ENCODE measurements at places on chromosomes 7 and 10.

DNA sequence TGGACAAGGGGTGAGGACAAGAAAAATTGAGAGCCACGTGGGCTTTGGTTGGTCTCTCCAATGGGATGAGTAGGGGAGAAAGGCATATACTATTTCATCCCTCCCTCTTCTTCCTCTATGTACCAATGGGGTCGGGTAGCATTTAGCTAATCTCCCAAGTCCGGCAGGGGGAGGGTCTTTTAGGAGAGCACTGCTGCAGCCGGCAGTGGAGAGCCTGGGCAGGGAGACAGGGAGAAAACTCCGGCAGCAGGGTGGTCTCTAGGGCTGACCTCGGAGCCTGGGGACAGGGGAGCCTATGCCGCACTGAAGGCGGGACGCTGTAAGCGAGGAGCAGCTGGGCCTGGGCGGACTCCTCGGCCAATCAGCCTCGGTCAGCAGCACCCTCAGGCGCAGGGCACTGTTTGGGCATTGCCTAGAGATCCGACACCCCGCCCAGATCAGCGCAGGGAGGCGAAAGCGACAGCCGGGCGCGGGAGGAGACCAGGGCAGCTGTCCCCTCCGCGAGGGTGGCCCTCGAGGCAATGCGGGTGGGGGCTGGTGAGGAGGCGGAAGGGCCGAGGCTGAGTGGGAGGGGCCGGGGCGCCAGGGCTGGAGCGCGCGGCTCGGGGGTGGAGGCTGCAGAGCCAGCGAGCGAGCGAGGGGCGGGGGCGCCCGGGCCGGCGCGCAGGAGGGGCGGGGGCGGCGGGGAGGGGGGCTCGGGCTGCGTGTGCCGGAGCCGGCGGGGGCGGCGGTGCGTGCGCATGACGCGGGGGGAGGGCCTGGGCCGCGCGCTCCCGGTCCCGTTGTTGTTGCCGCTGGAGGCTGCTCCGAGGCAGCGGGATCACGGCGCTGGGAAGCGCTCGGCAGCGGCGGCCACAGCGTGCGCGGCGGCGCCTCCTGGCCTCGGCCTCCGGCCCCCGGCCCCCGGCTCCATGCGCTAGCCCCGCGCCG lies at the start of gene AGAP3:
Gene AGAP3, plus strand, starts transcription at position 785 of the 930 bp plus-strand sequence. CDS start 267 bp downstream, outside the sequence.
- peak; percentile 76 for DNase-seq

GRCh38 chr10:101749047-101750016 lies 26.6 kb downstream of the FGF8 start:
- DNase-seq, result no peak

- no peak for DNase-seq
These were observed 10.6 kb downstream of the AP3M1 start for GRCh38 chr10:74139981-74140380.

GRCh38 chr10:108363576-108363975 lies 1199.1 kb upstream of the SORCS1 start:
- DNase-seq, result no peak

GRCh38 chr10:70804421-70804808 lies 11.3 kb upstream of the SGPL1 start:
- no peak for DNase-seq

GRCh38 chr7:20574784-20575720 lies 40.4 kb upstream of the ABCB5 start:
- no peak for DNase-seq

- no peak for DNase-seq
These were observed 31.2 kb downstream of the BMPER start for GRCh38 chr7:33936503-33936902.

DNA sequence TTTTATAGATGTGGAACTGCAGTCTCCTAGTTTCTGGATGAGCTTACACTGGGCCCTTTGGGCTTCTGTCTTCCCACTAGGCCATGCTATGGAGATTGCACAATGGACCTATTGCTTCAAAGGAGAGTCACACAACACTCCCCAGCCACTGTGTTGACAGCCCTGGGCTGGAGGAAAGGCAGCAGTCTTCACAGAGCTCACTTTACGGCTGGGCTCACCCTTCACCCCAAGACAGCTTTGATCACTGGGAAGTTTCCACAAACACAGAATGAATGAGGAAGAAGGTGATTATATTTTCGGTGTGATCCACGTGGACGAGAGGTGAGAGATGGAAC lies 92.7 kb upstream of the GDF10 start:
- DNase-seq, result no peak

DNA sequence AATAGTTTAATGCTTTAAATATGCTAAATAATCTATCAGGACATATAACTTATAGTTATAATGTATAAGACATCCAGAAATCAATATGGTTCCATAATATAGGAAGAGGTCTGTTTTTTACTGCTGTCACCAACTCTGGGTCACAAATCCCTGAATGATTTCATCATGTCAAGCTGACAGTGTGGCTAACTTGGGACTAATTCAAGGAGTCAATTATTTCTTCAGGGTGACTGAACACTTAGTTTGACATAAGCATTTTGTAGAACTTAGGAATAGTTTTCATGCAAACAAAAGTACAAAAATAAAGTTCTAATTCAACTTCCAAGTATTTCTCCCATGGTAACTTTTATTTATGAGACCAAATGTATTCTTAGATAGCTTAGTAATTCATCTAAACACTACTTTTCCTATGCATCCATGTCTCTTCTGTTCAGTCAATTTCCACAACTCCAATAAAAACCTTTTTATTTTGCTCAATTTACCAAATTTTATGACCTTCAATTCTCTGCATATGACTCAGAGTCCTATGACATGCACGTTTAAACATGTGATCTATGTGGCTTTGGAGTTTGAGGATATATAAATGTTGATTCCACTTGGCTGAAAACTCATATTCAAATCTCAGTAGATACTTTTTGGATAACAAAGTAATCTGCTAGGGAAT lies 40.3 kb upstream of the GNAT3 start:
- DNase-seq, result no peak

DNA sequence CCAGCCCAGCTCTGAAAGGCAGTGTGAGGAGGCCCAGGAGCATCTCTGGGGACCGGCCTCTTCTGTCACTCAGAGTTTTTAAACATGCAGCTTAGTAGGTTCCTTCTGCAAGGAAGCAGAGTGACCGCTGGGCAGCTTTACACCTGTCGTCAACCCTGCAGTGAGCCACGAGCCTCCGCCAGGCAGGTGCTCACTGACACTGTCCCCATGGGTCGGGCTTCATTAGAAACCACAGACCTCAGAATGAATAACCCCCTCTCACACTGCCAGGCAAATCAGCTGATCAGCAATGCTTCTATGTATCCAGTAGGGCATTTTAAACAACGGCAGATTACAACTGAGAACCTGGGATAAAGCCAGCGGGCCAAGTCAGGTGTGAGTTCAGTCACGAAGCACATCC lies 106.1 kb downstream of the MAD1L1 start:
- no peak for DNase-seq

GRCh38 chr7:7653593-7654187 lies 13.1 kb downstream of the UMAD1 start:
- no peak for DNase-seq

GRCh38 chr7:24319209-24319608 lies 35.2 kb downstream of the NPY start:
- no peak for DNase-seq

GRCh38 chr10:93199191-93199751 lies 125.6 kb downstream of the CYP26A1 start:
- no peak for DNase-seq

DNA sequence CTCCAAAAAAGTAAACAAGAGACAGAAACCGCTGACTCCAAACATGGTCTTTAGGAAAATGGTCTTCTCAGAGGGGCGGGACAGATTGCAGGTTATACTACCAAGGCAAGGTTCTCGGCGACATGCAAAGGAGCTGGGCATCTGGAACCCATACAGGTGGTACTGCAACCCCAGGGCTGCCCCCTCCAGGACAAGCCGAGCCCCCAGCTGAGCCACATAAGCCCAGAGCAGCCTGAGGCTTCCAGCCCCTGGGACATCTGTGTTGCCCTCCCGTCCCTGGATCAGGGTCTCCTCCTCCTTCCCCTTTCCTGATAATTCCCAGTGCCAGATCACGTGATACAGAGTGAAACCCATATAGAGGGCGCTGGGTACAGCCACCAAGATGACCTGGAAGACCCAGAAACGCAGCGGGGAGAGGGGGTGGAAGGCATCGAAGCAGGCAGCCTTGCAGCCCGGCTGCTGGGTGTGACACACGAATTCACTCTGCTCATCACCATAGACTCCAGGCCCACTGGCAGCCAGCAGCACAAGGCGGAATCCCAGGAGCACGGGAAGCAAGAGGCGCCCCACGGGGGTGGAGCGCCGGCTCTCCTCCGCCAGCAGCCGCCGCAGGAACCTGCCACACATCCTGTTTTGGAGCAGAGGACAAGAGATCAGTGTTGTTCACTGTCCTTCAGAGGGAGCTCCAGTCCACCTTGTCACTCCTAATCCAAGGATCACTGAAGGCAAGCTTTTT lies at the start of gene GJC3:
Gene GJC3, minus strand, starts transcription at position 627 of the 736 bp plus-strand sequence. Its CDS starts 0 bp downstream, at position 627.
- peak; percentile 49 for DNase-seq

- no peak for DNase-seq
These were observed 120.0 kb downstream of the MKX start for GRCh38 chr10:27625452-27626211.

- no peak for DNase-seq
These were observed at the start of gene HIP1 for GRCh38 chr7:75738604-75738974. Gene HIP1, minus strand, starts transcription at chr7:75738941. Its CDS starts 21 bp downstream, at chr7:75738920.

DNA sequence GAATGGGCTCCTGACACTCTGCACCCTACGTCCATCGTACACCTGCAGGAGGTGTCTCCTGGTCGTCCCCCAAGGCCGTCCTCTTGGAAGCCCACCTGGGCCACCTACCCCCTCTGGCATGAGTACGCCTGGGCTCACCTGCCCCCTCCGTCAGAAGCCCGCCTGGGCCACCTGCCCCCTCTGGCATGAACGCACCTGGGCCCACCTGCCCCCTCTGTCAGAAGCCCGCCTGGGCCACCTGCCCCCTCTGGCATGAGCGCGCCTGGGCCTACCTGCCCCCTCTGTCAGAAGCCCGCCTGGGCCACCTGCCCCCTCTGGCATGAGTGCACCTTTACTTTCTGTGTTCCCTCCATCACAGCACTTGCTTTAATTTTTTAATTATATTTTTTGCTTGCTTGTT lies 401.2 kb downstream of the PTPRN2 start:
- no peak for DNase-seq

GRCh38 chr7:152112829-152113228 lies 87.4 kb downstream of the GALNT11 start:
- DNase-seq, result no peak

DNA sequence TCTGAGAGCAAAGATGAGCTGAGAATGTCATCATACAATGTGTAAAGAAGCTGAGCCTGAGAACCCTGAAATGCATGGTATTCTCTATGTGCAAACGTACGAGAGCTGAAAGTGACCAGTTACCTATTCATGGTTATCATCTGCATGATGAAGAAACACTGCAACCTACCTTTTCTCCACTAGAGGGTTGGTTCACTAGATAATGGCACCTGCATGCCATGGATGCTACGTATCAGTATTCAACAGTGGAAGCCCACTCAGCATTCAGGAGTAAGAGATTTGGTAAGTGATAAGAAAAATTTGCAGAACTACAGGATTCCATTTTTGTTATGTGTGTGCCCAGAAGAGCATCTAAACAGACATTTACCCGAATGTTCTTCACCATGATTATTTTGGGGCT lies 145.4 kb downstream of the PTPRN2 start:
- no peak for DNase-seq

GRCh38 chr7:155190688-155191087 lies 107.0 kb upstream of the INSIG1 start:
- no peak for DNase-seq

DNA sequence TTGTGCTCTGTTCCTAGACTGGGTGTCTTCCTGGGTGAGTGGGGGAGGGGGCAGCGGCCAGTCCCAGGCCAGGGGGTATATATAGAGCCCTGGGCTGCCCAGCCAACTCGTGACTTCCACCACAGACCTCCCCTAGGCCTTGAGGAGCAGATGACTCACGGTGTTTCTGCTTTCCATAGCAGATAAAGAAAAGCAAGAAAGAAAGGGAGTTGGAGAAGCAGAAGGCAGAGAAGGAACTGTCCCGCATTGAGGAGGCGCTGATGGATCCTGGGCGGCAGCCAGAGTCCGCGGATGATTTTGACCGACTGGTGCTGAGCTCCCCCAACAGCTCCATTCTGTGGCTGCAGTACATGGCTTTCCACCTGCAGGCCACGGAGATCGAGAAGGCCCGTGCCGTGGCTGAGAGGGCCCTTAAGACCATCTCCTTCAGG lies 10.1 kb downstream of the CALHM2 start:
- DNase-seq, result no peak

GRCh38 chr7:131726031-131726430 lies 169.6 kb upstream of the PODXL start:
- no peak for DNase-seq

DNA sequence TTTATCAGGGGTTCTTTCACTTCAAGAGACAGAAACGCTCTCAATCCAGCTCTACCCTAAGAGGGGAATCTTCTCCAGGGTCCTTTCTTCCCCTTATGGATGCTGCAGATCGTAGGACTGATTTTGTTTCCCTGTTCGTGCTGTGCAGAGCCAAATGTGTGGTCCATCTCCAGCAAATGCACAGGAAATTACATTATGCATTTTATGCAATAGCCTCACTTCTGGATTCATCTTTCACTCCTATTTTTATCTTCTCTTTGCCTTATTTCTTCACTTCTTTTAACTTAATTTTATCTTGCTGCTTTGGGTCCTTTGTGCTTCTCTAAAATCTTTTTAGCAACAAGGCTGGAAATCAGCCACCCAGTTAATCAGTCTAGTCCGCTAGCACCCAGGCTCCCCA lies 184.5 kb upstream of the INHBA start:
- DNase-seq, result no peak

GRCh38 chr7:47103498-47104205 lies 478.3 kb downstream of the TNS3 start:
- no peak for DNase-seq

- no peak for DNase-seq
These were observed 25.6 kb downstream of the CTNNA3 start for GRCh38 chr10:67670401-67670800.

DNA sequence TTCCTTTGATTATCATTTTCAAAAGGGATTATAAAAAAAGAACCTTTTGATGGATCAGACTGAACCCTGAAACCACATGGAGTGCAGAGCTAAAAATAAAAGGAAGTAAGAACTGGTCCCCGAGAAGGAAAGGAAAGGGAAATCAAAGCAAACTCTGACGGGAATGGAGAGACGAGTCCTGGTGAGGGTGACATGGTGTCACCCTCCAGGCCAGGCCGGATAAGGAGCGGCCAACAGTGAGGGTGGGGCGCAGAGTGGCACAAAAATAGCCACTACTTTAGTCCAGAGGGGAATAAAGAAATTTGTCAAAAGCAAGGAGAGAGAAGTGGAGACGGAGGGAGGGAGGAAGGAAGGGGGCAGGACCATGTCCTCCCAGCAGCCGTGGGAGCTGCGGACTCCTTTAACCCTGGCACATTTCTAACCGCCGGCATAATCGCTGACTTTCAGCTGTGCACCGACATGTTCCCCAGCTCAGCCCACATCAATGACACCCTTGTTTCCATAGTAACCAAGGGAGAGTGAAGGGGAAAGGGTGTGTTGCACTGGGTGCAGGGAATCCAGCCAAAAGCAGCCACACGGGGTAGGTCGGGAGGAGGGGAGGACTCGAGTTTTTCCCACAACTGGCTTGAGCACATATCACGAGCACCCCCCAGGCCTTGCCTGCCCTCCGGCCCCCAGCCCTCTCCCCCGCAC lies 29.7 kb downstream of the TRIM8 start:
- DNase-seq, result no peak

GRCh38 chr10:132420469-132420980 lies 23.5 kb downstream of the PWWP2B start:
- DNase-seq, result no peak

GRCh38 chr7:27138472-27138871 lies 5.0 kb downstream of the HOXA5 start:
- no peak for DNase-seq

Data from LNCaP clone FGC (cell line).